Stimulated activated CD4-positive, alpha-beta T cell treated with anti-CD3 and anti-CD28 coated beads, TNF-alpha, amount 100 ng/mL, for 48 hours (primary cell): ENCODE measurements at places on chromosomes 6 and 20.

DNA sequence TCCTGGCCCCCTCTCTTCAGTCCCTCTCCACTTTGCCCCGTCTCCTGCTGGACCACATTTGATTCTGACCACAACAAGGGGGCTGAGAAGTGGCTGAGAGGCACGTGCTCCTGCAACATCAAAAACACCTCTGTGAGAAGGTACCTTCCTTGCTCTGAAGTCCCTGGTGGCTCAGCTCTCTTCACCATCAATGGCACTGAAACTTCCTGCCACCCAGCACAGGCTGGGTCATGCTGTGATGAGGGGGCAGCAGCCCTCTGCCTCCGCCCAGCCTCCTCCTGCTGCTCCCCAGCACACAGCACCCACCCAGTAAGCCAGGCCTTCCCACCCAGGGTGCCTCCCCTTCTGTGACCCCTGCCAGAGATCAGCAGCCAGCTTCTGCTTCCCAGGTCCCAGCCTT, 10.3 kb downstream of the ZMYND8 start:
- DNase-seq = no peak

DNA sequence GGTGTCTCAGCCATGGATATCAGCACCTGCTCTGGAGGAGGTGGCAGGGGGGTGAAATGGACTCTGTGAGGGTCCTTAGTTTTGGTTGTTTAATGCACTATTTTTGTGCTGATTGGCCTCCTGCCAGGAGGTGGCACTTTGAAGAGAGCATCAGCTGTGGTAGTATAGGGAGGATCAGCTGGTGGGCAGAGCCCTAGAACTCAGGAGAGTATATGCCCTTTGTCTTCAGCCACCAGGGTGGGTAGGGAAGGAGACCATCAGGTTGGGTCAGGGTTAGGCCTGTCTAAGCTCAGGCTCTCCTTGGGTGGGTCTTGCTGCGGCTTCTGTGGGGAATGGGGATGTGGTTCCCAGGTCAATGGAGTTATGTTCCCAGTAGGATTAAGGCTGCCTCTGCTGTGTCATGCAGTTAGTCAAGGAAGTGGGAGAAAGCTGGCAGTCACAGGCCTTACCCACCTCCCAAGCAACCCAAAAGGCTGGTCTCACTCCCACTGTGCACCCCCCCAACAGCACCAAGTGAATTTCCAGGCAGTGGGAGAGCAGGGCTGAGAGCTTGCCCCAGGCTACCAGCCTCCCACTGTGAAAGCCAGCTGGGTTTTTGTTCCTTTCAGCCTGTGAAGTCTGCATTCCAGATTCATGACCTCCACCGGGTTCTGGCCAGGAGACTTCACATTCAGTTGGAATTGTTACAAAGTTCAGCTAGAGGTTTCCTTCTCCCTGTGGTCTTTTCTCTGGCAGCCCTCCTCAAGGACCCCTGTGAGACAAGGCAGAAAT, 5.7 kb upstream of the OSTM1 start:
- DNase-seq = no peak

- no peak for DNase-seq
These were observed 13.6 kb upstream of the CALHM6 start for GRCh38 chr6:116447496-116448011.

DNA sequence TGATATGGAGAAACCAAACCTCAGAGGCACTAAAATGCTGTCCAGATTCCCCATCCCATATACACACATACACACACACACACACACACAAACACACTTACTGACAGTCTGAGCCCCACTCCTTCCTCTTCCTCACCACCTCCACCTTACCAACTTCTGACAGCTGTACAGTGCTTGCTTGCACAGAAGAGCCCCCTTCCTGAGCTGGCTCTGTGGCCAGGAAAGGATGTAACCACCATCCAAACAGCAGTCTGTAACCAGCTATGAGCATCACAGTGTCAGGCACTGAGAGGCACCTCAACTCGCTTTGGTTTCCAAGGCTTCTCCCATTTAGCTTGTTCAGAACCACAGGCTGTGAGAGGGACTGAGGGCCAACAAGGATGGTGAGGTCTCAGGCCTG, 5.9 kb upstream of the C6orf136 start:
- DNase-seq = no peak

DNA sequence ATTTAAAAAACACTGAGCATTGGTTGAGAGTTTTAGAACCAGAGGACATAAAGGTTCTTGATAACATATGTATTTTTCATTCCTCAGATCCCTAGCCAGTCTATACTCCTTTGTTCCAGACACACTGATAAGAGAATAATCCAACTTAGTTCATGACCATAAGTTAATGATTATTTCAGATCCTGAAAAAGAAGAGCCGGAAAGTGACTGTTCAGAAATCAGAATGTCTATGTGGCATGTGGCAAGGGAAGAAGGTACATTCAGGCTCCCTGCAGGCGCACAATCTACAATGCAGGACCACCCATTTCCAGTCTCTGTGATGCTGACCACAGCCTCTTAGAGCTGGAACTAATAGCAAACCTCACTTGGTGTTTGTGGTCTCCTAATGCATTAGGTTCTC, 666.7 kb upstream of the AGPAT4 start:
- no peak for DNase-seq

GRCh38 chr6:43666196-43666920, 21.2 kb downstream of the MRPS18A start:
- DNase-seq = no peak

GRCh38 chr20:31721408-31722256, 1.0 kb downstream of the BCL2L1 start:
- DNase-seq = no peak

DNA sequence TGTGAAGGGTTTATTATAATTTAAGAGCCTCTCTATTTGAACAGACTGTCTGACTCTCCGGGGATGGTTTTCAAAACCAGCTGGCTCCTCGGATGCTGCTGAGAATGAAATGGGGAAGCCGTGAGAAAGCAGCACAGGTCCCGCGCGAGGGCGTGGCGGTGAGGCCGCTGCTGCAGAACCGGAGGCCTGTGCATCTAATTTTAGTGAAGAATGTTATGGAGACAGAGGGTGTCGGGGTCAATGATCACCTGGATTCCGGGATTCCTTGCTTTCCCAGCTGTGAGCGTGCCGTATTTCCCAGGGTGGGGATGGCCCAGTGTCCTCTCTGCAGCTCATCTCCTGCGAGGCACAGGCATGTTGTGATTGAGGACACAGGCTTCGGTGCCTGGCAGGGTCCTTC, 348.0 kb downstream of the CDH4 start:
- no peak for DNase-seq

- DNase-seq = no peak
These were observed 30.8 kb downstream of the SLC2A10 start for GRCh38 chr20:46740214-46740609.

GRCh38 chr6:74409447-74409846, 713.4 kb downstream of the CD109 start:
- DNase-seq = no peak

DNA sequence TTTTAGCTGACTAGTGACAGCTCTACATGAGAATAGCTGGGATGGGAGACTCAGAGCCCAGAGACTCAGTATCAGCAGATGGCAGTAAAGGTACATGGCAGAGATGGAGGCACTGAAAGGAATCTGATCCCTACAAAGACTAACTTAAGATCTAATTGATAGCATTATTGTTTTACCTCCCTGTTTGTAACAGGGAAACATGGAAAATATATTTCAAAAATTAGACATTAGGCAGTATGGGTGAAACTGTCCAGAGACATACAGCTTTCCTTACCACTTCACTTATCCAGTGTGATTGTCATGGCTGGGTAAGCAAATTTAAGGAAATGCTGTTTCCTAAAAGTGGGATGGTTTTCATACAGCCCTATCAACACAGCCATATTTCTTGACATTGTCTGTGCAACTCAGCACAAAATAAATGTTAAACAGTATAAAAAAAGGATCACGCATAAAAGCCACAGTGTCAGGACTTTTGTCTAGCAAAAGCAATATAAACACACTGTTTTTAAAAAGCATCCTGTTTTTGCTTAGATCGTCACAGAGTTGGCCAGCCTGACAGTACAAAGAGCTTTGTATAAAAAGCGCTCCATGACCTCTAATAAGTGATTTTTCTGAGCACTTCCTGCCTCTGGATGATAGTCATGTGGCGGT, 376.9 kb downstream of the PHF3 start:
- DNase-seq = no peak

- DNase-seq = no peak
These were observed 575.4 kb downstream of the TFAP2B start for GRCh38 chr6:51394061-51394460.

- no peak for DNase-seq
These were observed 1.1 kb upstream of the RNF182 start for GRCh38 chr6:13923527-13924145.

- no peak for DNase-seq
These were observed 119.5 kb downstream of the SCAF8 start for GRCh38 chr6:154852687-154853086.

- no peak for DNase-seq
These were observed 26.5 kb downstream of the DAAM2 start for GRCh38 chr6:39818695-39819094.

DNA sequence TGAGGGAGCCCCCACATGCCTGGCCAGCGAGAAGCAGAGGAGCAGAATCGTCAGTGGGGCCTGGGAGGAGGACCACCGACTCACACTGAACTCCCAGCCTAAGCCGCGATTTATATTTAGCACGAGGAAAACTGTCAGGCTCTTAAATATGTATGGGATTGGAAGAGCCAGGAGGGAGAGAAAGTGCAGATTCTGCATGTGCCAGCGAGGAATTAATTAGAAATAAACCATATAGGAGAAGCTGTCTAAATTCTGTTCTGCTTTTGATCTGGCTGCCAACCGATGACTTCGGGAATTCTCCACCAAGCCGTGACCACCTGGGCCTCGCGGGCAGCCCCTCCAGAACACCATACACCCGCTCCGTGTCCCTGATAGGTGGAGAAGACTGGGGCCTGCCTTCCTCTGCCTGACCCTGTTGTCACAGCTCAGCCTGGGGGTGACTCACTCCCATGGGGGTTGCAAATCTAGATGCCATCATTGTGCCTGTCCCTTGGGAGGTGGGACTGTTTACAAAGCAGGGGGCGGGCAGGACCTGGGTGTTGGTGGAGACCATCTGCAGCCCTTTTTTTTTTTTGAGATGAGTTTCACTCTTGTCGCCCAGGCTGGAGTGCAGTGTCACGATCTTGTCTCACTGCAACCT, 91.1 kb upstream of the PMEPA1 start:
- DNase-seq = no peak

DNA sequence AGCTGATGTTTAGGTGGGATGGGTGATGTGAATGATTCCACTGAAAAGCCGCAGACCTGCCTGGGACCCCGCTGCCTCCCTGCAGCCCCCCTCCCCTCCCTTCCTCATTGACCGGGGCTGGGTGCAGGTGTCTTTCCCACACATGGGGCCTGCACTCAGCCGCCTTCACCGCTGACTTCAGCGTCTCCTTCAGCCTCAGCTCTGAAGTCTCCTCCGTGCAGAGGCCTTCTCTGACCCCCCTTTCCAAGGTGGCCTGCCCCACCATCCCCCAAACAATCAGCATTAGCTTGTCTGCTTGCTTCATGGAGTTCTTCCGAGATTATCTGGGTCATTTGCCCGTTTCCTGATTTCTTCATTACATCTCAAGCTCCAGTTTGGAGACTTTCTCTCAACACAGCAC, 140.7 kb downstream of the SMOC2 start:
- DNase-seq = no peak

DNA sequence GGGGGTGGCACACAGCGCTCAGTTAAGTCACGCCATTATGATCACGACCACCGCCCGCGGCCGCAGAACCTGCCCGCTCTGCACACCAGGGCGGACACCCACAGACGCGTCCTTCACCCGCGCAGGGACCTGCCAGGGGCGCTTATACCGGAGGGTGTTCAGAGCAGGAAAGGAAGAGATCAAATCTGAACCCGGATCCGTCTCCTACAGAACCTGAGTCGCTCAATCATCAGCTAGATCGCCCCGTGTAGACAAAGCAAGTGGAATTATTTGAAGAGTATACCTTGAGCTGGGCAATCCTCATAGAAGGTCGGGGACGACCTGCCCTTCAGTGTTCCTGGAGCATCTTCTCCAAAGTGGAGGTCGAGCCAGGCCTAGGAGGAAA, 14.4 kb upstream of the ZNF217 start:
- DNase-seq = no peak

GRCh38 chr20:63740627-63741353, 1.2 kb downstream of the SLC2A4RG start:
- DNase-seq = no peak

DNA sequence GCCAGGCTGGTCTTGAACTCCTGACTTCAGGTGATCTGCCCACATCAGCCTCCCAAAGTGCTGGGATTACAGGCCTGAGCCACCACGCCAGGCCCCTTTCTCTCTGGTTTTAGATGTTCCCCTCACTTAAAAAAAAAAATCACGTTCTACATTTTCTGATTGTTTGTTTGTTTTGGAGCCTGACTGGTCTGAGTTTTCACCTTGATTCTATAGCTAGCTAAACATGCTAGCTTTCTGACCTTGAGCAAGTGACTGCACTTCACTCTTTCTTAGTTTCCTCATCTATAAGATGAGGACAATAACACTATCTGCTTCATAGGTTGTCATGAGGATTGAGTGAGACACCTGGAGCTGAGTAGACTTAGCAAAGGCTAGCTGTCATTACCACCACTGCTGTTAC, 43.7 kb downstream of the SHLD1 start:
- DNase-seq = no peak

DNA sequence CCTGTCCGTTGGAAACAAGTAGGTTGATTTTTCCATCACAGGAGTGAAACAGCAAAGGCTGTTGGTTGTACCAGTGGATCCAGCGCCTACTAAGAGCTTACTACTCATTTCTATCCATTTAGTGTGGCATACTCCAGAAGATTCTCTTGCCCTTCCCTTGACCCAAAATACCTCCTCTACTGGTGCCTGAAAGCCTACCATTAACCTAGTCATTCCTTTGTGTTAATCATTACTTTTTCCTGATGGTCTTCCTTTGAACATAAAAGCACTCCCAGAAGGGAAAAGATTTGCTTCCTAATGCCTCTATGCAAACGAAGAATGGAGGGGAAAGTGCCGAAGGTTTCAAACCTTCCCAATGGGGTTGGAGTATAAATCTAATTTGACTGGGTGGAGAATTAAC, 123.3 kb downstream of the QRSL1 start:
- DNase-seq = no peak

DNA sequence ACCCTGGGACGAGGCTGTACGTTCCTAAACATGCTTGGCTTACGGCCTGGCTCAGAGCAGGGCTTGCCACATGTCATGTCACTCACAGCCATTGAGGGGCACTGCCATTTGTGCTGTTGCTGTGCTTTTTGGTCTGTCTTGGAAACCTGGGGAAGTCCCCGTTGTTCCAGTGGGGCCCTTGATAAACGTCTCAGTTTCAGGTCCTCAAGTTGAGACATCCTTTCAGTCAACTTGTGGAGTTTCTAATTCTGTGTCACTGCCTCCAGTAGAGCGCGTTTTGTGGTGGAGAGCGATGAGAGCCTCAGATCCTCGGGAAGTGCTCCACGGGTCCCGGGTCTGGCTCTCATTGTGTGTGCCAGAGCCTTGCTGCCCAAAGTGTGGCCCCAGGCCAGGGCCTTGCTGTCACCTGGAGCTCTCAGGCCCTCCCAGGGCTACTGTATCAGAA, 43.0 kb upstream of the CCR6 start:
- DNase-seq = no peak
